Activated naive CD8-positive, alpha-beta T cell treated with anti-CD3 and anti-CD28 coated beads for 36 hours (primary cell): ENCODE measurements at places on chromosomes 16 and 17.

DNA sequence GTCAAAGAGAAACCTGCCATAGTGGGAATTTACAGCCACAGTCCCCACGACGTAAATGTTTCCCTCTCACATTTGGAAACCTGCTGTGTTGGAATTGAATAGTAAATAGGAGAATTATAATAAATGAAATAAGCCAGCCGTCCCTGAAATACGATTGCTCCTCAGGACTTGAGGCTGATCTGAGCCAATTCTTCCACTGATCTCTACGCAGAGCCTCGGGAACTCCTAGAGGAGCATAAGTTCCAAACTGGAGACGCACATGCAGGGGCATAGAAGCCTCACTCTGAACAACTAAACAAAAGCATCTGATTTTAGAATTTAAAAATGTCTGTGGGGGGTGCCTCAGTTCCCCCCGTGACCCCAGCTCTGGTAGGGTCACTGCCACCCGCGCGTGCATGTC lies 10.2 kb upstream of the TEX19 start:
- no peak for DNase-seq

GRCh38 chr17:968812-969730 lies 10.5 kb downstream of the NXN start:
- no peak for DNase-seq

GRCh38 chr17:9598661-9599060 lies 22.2 kb downstream of the CFAP52 start:
- no peak for DNase-seq

DNA sequence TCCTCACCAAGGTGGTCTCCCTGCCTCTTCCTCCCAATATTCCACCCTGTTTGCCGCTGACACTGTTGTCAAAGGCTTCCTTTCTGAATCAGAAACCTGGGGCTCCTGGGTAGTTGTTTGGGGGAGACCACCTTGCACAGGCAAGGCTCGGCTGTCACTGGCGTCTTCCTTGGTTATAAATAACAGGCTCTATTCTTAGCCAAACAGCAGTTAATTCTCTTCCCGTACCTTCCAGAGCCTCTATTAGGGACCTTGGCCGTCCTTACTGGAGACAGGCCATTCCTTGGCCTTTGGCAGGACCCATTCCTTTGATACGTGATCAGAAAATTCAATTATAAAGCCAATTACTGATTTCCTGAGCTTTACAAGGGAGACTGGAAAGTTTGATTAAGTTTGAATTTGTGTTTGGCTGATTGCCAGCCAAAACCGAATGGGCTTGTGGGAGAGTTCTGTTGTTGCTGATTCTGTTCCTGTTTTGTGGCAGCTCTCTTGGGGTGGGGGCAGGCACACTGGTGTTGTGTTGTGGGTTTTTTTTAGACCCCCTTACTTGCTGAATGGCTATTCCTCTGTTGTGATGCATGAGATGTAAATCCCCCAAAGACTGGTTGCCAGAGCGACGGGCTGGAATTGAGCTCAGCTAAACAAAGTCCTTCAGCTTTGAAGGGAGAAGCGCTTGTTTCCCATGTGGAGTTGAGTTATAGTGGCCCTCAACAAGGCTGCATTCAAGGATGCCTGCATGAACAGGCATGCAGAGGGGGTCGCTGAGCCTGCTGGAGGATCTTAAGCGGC lies 104.6 kb downstream of the GNAO1 start:
- no peak for DNase-seq

DNA sequence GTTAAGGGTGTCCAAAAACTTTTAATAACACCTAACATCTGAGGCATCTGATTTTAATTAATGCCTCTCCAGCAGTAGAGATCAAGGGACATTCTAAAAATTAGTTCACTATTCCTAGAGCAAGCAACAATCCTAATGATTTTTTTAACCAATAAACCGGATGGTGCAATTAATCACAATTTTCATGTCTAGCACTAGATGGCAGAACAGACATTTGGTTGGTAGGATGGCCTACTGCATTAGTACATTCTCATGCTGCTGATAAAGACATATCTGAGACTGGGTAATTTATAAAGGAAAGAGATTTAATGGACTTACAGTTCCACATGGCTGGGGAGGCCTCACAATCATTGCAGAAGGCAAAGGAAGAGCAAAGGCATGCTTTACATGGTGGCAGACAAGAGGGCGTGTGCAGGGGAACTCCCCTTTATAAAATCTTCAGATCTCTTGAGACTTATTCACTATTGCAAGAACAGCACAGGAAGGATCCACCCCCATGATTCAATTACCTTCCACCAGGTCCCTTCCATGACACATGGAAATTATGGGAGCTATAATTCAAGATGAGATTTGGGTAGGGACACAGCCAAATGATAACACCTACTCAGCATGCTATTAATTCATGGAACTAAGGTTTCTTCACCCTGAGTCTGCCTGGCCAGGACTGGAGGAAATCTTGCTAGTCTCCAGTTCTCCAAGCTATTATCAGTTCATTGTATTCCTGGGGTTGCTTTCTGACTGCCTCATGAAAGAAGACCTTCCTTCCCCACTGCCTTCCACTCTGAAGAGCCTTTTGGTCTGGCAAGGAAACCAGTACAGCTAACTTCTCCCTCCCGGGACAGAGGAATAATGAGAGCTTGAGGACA lies 24.8 kb downstream of the HS3ST3A1 start:
- DNase-seq = no peak
